ENCODE measurements at places on chromosomes 4 and X. TPM values are rescaled to one million over a fixed set of nuclear protein-coding genes. Genes with fewer than 3 reads are reported as not detected.

The IL13RA2 gene
- not detected for total RNA-seq

The NPY1R gene
- total RNA-seq, result 0.46 TPM

The F8A1 gene
- total RNA-seq, result 33.1 TPM

GRCh38 chrX:7215842-7216241, 67.9 kb upstream of the PUDP start:
- DNase-seq, result no peak

GRCh38 chr4:110041735-110042134, 129.1 kb downstream of the EGF start:
- no peak for DNase-seq

DNA sequence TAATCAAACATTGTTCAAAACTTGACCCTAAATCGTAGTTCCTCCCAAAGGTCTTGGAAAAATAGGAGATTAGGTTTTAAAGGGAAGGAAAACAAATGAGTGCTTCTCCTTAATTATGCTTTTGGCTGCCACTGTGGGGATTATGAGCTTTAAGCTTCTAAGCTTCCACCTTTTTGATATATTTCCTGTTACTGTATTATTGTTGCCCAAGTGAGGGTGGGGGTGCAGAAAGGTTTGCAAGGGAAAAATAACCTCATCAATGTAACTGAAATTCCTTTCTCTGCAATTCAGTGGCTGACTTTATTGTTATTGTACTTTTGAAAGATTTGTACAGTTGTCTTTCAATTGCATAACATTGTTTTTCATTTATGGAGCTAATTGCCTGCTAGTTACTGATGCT, 285.1 kb downstream of the FRMPD4 start:
- DNase-seq, result no peak

GRCh38 chr4:173448608-173449379, 49.9 kb upstream of the SCRG1 start:
- no peak for DNase-seq

GRCh38 chrX:24392709-24393108, 32.3 kb downstream of the SUPT20HL1 start:
- DNase-seq, result no peak

DNA sequence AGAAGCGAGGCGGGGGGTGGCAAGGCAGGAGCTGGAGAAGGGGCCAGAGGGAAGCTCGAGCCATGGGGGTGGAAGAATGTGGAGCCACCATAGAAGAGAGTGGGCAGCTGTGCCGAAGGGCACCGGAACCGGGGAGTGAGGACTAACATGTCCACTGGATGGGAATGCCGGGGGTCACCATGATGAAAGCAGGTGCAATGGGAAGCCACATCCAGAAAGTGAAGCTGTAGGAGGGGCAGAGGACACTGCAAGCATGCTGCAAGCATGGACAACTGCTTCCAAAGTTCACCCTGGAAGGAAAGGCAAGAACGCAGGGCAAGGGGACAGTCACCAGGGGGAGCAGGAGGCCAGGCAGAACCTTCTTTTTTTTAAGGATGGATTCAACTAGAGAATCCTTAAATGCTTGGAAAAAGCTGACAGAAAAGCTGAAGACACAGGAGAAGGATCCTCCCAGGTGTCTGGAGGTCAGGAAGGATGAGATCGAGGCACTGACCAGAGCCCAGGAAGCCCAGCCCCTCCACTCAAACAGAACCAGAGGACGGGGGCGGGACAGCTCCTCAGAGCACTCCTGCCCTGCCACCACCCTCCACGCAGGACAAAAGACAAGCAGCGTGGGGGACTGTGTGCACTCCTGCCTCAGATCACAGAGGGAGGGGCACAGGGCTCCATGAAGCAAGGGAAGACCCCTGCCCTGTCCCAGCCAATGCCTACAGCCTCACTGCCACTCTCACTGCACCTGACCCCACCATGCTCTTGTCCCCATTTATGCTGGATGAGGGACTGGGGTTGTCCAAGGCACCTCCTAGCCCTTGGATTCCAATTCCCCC, 169.2 kb downstream of the AFAP1 start:
- DNase-seq, result no peak

DNA sequence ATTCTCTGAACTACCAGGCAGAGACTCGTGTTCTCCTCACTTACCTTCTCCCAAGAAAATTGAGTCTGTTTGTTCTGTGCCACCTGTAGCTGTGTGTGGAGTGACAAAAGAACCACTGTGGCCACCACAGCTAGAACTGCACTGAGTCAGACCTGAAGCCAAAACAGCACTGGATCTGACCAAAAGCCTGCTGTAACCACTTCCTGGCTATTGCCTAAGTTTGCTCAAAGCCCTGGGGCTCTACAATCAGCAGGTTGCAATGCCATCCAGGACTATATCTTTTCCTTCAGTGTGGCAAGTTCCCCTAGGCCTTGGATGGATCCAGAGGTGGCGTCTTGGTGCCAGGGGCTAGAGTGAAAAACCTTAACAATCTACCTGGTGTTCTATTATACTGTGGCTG, 449.1 kb downstream of the FAM133A start:
- no peak for DNase-seq
